ENCODE measurements at places on chromosomes 12 and 14. TPM values are rescaled to one million over a fixed set of nuclear protein-coding genes. Genes with fewer than 3 reads are reported as not detected.

DNA sequence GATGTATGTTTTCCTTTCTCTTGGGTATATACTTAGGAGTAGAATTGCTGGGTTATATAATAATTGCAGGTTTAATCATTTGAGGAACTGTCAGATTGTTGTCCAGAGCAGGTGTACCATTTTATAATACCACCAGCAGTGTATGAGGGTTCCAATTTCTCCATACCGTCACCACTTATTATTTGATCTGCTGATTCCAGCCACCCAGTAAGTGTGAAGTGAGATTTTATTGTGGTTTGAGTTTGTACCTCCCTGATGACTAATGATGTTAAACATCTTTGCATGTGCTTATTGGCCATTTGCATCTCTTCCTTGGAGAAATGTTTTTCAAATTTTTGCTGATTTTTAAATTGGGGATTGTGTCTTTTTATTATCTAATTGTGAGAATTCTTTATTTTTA is 15.1 kb downstream of the NCKAP5L start:
- DNase-seq = no peak

GRCh38 chr14:102776761-102777710 is at the start of gene TRAF3:
Gene TRAF3 (plus strand): TSS chr14:102777449. CDS start chr14:102870202, 92,753 bp downstream.
- DNase-seq = peak; percentile 48

Gene LUM
- 0.28 TPM for total RNA-seq

DNA sequence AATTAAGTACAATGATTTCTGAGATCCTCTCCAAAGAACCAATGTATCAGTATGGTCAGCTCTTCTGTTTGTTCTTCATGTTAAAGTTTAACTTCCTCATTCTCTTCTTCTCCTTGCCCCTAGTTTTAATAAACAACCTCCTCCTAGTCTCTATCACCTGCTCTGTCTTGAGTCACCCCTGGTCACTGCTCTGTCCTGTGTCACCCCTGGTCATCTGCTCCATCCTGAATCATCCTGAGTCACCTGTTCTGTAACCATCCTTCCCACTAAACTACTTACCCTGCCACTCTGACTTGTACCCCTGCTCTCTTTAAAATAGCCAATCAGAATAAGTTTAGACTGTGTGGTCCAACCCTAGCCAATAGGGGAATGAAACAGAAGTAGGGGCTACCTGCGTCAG is 100.5 kb downstream of the ALG10B start:
- DNase-seq = no peak

All from WTC11 (cell line).